Suppressor macrophage treated with lipopolysaccharide for 1 hour (primary cell): ENCODE measurements at places on chromosomes 11 and 22.

- no peak for DNase-seq
Measured at GRCh38 chr11:126702987-126703386, 297.6 kb downstream of the KIRREL3 start.

DNA sequence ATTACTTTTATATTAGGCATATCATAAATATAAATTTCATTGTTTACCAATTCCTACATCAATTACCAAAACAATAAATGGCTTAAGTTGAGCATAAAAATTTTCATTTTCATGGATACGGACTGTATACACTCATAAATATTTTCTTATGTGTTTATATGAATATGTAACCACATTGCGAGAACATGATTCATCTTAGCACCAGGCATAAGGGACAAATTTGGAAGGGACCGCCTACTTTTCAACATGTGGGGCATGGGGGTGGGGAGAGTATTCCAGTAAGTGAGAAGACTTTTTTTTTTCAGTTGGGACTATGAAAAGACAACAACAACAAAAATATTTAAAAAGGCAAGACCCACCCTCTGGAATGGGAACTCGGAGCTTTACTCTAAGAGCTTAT, 296.1 kb downstream of the RAB38 start:
- DNase-seq: no peak

DNA sequence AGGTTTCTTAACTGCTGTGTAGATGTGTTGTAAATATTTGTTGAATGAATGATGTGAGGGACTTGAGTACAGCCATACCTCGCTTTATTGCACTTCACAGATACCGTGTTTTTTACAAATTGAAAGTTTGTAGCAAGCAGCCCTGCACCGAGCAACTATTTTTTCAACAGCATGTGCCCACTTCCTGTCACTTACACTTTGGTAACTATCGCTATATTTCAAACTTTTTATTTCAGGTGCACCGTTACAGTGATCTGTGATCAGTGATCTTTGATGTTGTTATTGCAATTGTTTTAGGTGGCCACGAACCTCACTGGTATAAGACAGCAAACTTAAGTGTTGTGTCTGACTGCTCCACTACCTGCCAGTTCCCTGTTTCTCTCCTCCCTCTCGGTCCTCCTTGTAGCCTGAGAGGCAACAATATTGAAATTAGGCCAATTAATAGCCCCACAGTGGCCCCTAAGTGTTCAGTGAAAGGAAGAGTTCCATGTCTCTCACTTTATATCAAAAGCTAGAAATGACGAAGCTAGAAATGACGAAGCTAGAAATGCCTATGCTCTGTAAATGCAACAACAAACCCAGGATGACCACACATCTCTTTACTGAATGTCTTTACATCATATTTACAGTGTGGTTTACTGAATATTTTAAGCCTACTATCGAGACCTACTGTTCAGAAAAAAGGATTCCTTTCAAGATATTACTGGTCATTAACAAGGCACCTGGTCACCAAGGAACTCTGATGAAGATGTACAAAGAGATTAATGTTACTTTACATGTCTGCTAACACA, 1.0 kb downstream of the SFI1 start:
- DNase-seq: no peak

- DNase-seq: no peak
Measured at GRCh38 chr22:44937216-44937615, 72.6 kb downstream of the PHF21B start.

DNA sequence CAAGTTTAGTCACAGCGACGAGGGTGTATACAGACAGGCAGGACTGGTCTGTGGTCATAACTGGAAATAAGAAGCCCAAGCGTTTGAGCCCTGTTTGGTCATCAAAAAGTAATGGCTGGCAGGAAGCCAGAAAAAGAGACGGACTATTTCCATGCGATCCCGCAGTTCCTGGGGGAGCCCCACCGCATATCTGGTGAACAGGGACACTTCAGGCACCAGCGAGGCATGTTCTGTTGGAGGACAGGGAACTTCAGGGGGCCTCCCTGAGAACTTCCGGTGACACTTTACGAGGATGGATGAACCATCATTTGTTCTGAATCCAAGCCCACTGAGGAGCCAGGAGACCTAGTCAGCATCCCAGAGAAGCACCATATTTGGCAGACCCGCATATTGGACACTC, 29.7 kb upstream of the TRIM29 start:
- no peak for DNase-seq

DNA sequence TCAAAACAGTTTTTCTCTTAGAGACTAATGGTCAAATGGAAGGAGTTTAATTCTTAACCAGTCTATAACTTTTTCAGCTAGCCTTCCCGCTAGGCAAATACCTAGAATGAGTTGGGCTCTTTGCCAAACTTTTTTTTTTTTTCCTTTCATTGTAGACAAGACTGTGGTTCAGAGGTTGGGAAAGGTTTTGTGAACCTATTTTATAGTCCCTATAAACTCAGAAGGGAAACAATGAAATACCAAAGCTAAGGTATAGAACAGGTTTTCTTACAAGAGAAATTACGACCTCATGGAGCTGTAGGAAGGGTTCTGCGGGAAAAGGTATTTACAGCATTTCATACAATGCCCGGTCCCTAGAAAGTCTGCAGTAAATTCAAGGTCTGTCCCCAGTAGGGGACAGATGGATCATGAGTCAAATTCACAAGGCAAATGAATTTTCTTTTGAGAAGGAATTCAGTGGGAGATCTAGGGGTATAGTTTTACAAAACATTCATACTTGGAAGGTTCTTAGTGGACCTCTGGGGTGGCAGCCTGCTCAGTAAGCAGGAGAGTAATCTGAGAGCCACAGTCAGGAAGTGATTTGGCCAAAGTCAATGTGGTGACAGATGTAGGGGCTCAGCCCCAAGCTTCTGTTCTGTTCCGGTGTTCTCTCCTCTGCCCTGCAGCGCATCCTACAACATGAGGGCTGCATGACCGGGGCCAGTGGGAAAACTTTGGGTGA, 146.8 kb downstream of the DBX1 start:
- no peak for DNase-seq

DNA sequence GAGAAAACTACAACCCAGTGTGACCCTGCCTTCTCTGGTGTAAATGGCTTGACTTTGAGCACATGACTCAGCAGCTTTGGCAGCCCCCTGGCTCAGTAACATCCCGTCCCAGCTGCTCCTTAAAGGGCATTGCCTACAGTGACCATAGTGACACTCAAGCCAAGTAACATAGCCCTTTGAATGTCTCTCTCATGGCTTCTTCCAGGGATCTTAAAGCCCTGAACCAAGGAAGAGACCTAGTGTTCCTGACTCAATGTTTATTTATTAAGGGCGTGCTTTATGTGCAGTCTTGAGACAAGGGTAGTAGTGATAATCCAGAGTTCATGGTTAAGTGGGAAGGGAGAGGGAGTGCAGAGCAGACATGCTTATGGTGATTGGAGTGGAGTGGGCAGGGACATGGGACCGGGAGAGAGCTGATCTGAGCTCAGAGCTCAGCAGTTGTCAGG, 125.7 kb downstream of the PARVA start:
- no peak for DNase-seq

GRCh38 chr22:33303099-33303498, 244.9 kb upstream of the SYN3 start:
- DNase-seq: no peak

GRCh38 chr11:119585043-119585781, 143.8 kb downstream of the NECTIN1 start:
- no peak for DNase-seq

- DNase-seq: peak; percentile 64
Measured at GRCh38 chr22:25403811-25404471, 160.5 kb upstream of the GRK3 start.

DNA sequence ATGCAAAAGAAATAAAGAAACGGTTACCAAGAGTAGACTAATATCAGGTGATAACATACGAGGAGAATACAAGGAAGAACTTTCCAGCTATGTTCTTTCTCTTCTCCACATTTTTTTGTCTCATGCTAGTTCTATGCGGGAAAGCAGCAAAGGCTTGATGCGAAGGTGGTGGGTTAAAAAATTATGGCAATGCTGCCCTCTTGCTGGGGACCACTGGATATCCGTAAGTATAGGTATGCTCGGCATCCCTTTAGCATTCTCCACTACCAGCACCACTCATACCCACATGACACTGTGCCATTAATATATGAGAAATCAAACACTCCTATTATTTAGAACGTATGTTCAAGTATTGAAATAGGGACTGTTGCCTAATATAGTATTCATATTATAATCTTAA, 776.4 kb downstream of the LRRC4C start:
- DNase-seq: no peak

GRCh38 chr11:5291207-5291838, 10.4 kb downstream of the OR51B4 start:
- DNase-seq: peak; percentile 11

GRCh38 chr11:9600644-9601036, 27.2 kb downstream of the WEE1 start:
- no peak for DNase-seq

DNA sequence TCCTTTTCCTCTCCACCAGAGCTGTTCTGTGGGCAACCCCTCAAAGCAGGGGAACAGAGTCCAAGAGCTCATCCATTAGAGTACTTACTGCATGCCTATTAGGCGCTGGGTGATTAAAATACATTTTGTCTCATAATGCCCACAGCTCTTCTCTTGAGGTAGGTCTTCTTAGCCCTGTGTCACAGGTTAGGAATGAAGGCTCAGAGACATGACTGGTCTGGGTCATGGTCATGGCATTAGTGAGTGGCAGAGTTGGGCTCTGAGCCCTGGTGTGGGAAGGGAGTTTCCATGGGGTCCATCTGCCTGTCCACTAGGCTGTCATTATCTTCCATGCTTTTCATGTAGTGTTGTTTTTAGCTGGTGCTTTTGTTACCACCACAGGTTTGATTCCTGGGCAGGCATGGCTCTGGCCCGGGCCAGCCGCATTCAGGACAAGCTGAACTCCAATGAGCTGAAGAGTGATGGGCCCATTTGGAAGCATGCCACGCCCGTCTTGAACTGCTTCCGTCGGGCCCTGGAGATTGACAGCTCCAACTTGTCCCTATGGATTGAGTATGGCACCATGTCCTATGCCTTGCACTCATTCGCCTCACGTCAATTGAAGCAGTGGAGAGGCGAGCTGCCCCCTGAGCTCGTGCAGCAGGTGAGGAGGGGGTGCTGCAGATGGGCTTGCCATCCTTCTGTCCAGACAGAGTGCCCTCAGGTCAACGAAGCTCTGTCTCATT, 76.1 kb downstream of the CABIN1 start:
- DNase-seq: no peak

GRCh38 chr11:7964873-7965272, 374 bp downstream of the NLRP10 start:
- DNase-seq: no peak

- DNase-seq: no peak
Measured at GRCh38 chr11:122033631-122034030, 82.4 kb downstream of the BLID start.

DNA sequence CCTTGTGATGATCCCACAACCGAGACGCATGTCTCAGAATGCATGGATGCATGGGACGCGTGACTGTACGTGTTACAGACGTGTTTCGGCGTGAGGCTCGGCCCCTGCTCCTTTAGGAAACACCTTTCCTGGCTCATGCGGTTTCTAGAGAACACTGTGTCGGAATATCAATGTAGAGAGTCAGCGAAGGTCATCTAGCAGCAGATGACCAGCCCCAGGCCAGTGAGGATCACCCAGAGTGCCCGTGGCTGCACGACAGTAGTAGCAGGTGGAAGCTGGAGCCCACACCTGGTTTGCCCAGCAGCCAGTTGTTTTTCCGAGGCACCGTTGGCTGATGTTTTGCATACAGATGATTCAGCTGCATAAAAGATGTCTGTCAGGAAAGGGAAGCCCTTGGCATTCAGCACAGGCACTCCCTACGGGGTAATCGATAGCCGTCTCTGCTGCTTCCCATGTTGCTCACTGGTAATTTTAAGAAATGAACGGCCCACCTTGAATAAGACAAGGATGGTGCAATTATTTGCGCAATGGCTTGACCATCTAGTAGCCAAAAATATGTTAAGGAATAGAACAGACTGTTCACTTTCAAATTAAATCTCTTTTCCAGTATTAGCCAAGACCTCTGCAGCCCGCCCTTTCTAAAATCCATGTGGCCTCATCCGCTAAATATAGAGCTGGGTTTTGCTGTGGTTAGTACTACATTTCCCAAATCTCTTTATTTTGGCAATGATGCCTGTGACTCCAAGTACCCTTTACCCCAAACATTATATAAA, 1.1 kb upstream of the CLTCL1 start:
- peak; percentile 7 for DNase-seq

- DNase-seq: no peak
Measured at GRCh38 chr22:22952531-22953280, 65.1 kb downstream of the IGLL5 start.

GRCh38 chr11:5488385-5488784, at the start of gene OR52D1:
TSS of gene OR52D1 (plus strand) at chr11:5488685. CDS start at chr11:5488707, 22 bp downstream.
- DNase-seq: no peak

DNA sequence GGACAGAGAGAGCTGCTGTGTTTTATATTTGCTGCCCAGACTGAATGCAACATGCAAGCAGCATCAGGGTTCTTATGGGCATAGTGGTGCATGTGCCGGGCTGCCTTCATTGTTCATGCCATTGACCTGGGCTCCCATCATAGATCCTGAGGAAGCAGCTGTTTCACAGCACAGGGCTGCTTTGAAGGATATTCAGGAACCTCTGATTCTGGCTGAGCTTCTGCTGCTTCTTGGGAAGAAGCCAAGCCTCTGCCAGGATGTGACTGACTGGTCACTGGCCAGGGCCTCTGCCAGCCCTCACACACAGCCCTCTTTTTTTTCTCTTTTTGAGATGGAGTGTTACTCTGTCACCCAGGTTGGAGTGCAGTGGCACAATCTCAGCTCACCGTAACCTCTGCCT, 43.3 kb downstream of the CYB5R2 start:
- DNase-seq: no peak

DNA sequence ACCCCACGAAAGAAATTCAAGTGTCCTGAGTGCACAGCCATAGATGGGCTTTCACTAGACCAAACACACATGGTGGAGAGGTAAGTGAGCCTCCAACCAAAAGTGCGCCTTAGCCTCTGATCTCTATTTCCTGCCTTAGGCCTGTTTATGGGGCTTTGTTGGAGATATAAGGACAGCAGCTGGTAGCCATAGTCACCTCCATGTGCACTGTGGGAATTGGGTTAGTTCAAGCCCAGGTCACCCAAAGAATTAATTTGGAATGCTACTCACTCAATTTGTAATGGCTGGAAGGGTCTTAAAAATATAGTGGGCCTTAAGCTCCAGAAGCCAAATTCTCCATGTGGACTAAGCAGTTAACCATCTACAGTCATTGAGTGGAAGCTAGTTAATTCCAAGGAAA, 73.6 kb downstream of the ALX4 start:
- no peak for DNase-seq

DNA sequence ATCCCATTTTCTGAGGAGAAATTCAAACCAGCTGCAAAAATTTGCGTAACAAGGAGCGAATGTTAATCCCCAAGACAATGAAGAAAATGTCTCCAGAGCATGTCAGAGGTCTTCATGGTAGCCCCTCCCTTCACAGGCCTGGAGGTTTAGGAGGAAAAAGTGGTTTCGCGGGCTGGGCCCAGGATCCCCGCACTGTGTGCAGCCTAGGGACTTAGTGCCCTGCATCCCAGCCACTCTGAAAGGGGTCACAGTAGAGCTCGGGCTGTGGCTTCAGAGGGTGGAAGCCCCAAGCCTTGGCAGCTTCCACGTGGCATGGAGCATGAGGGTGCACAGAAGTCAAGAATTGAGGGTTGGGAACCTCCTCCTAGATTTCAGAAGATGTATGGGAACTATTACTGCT, 87.4 kb downstream of the BRD1 start:
- DNase-seq: no peak
